Renal cortical epithelial cell (primary cell): ENCODE measurements at places on chromosomes 3 and 15.

DNA sequence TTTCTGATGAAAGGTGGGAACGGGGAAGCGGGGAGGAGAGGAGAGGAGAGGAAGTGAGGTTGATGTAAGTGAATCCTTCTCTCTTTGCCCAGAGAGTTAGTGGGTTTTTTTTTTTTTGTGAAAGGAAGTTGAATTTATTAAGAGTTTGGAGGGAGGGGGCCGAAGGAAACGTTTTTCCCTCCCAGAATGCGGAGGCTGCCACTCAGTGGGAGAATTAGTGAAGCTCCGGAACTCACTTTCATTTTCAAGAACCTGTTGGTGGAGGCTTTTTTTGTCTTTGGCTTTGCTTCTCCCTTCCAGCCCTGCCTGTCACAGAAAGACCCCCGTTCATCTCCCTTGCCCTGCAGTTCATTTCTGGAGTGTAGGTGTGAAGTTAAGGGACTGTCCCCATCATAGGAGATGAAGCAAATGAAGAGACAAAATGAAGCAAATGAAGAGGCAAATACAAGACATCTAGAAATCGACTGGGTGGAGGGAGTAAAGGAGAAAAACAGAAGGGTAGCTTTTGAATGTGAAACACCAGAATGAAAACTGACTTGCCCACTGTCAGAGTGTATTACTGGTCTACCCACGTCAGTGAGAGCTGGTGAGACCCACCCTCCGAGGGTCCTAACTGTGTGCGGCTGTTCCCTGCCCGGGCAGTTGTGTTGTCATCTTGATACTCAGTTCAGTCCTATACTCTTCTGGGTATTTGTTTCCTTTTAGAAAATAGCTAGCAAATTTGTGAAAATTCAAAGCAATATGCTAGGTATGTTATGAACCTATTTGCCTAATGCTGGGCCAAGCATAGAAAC lies 91.5 kb downstream of the ITPR1 start:
- peak; percentile 27 for DNase-seq

- DNase-seq, result no peak
Measured at GRCh38 chr15:74209997-74210671, 7.5 kb upstream of the STRA6 start.

DNA sequence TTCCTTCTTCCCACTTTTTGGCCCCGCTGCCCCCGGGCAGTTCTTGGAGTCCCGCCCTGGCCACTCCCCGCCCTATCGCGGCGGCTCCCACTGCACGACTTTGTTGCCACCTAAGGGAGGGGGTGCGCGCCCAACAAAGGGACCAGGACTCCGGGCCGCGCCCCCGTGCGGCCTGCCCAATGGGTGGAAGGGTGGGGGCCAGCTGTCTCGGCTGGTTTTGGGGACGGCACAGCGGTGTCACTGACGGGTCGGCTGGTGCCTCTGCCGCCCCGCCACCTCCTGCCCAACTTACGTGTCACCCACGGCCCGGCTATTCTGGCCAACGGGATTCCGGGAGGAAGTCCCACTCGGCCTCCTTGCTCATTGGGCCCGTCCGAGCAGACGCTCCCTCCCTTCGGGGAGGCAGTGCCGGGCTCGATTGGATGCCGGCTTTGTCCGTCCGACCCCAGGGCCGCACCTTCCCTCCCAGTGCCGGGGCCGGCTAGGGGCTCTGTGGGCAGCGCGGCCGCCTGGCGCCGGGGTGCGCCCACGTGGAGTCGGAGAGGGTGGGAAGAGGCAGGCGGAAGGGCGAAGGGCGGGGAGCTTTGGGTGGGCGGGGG lies at the start of gene GOLIM4:
TSS of gene GOLIM4 (minus strand) at position 314 of the 599 bp plus-strand sequence. CDS start 639 bp downstream, outside the sequence.
- peak; percentile 90 for DNase-seq

DNA sequence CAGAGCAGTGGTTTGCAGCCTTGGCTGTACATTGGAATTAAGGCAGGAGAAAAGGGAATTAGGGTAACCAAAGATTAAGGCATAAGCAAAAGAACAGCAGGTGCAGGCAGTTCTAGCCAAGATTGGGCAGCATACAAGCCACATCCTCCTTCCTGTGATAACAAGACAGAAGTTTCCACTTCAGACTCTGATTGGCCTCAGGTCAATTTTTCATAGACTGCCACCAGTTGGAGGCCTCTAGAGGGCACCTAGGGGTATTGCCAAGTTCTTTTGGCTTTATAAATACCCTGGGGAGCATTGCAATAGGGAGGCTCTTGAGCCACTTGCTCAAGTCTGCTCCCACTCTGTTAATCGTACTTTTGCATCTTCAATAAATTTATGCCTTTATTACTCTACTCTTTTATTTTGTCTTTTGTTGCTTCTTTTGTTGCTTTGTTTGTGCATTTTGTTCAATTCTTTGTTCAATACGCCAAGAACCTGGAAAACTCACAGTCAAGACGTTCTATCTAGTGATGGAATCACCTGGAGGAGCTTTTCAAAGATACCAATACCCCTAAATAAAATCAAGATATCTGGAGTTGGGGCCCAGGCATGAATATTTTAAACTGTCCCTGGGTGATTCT lies 32.2 kb upstream of the FMN1 start:
- DNase-seq, result peak; percentile 79

GRCh38 chr3:72655723-72656122 lies 192.5 kb downstream of the SHQ1 start:
- DNase-seq, result no peak

DNA sequence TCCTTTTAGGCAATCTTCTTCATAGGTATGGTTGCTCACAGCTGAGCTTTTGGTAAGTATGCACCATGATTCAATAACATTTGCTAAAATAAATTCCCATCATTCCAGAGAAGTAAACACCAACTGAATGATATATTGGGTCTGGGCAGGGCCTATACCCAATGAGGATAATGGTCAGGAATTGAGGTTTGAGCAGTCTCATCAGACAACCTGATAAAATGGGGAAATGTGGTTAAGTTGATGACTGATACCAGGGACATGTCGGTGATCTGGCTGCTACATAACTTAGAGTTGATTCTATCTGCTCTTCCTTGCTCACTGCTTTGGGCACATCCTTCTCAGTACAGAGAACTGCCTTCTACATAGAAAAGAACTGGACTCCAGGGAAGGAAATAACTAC lies 92.9 kb downstream of the GPR156 start:
- DNase-seq, result no peak

DNA sequence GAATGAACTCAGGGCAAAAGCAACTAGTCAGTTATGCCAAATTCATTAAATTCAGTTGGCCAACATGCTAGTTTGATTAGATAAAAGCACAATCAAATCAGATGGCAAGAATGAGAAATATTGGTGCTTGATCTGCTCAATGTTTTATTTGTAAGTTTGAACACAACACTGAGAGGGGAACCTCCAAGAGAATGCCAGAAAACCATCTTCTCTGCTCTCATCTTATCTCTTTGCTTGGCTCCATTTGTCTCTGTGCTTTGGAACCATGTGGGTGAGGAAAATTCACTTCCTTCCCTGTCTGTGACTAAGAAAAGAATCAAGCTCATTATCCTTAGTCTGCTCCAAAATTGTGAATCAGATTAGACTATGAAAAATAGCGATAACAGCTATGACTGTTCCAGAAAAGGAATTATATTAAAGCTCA lies 43.6 kb upstream of the DCBLD2 start:
- no peak for DNase-seq

- no peak for DNase-seq
Measured at GRCh38 chr3:108401836-108402235, 105.5 kb downstream of the HHLA2 start.

- no peak for DNase-seq
Measured at GRCh38 chr3:57163751-57164150, 1.4 kb downstream of the IL17RD start.

DNA sequence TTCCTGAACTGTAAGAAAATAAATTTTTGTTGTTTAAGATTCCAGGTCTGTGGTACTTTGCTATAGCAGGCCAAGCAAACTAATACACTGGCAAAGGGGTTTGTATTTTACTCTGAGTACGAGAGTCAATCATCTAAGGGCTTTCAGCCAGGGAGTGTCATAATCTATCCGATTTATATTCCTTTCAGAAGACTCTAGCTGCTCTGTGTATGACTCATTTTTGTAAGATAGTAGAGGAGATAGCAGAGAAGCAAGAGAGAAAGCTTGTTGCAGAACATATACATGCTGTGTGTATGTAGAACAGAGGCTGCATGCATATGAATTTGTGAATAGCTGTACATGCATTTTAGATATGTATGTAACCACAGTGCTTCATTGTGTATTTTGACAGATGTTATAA lies 577.9 kb upstream of the EPHA6 start:
- no peak for DNase-seq

DNA sequence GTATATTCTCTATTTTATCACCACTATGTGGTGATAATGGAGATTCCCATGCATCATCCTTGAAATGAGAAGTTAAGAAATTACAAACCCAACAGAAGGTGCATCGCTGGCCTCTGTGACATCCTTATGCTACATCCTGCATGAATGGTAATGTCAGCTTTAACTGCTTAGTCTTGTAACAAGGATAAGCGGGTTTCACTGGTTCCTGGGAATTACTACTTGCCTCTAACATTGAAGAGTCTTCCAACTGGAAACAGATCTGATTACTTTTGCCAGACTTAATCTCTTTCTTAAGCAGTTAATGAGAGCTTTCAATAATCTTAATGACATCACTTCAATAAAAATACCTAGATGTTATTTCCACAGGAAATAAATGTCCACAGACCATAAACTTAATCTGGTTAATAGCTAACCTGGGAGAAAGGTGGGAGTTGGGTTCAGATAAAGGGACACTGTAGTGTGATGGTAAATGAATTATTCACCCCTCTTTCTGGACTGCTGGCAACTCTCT lies 44.0 kb downstream of the FMN1 start:
- peak; percentile 92 for DNase-seq

DNA sequence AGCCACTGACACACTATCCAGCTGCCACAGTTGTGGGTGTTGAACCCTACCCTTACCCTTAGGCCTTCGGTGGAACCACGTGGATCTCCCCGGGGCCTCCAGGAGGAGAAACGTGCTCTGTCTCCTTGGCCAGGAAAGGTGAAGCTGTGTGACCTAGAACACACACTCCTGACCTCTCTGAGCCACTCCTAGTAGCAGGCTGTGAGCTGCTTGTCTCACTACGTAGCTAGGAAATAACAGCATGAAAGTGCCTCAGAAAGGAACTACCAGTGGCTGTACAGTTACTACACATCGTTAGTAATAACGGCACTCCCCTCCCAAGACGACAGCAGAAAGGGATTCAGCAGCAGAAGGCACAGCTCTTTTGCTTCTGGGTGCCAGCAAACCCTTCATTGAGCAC lies 36.2 kb upstream of the SLC6A6 start:
- DNase-seq, result no peak

- DNase-seq, result no peak
Measured at GRCh38 chr15:43516801-43517353, 531 bp upstream of the MAP1A start.

GRCh38 chr15:96505014-96505413 lies 174.5 kb downstream of the NR2F2 start:
- no peak for DNase-seq

DNA sequence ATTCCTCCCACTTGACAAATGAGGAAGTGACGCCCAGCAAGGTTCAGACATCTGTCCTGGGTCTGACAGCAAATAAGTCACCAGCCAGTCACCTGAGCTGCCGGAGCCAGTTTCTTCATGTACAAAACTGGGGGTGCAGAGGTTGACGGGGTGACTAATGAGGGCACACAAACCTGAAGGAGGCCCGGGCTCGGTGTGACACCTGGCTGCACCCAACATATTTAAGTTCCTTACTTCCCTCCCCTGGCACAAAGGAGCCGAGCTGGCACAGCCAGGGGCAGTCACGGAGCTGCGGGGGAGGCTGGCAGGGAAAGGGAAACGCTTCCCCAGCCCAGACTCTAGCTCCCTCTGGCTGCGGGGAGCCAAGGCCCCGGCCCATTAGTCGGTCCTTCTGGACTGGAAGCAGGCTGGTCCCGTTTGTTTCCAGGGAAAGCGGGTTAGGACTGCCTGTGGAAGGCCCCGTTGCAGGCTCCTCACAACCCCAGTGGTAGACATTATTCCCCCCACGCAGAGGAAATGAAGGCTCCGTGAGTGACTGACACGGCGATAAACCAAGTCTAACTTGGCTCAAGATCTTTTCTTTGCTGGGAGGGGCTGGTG lies 2.3 kb downstream of the FBXL22 start:
- peak; percentile 50 for DNase-seq

DNA sequence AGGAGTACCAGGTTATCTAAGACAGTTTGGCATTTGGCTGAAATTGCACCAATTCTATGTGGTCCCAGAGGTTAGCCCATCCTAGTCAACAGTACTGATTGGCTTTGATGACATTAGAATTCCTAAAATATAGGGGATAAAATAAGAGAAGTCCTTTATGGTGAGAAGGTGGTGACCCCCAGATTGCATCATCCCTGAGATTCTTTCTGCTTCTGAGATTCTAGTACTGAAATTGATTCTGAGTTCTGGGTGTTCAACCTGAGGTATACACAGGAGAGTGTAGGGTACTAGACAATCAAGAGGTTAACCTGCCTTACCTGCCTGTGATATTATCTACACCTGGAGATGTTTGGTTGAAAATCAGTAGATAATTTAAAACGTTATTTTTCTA lies 140.9 kb upstream of the MRPS22 start:
- DNase-seq, result no peak

DNA sequence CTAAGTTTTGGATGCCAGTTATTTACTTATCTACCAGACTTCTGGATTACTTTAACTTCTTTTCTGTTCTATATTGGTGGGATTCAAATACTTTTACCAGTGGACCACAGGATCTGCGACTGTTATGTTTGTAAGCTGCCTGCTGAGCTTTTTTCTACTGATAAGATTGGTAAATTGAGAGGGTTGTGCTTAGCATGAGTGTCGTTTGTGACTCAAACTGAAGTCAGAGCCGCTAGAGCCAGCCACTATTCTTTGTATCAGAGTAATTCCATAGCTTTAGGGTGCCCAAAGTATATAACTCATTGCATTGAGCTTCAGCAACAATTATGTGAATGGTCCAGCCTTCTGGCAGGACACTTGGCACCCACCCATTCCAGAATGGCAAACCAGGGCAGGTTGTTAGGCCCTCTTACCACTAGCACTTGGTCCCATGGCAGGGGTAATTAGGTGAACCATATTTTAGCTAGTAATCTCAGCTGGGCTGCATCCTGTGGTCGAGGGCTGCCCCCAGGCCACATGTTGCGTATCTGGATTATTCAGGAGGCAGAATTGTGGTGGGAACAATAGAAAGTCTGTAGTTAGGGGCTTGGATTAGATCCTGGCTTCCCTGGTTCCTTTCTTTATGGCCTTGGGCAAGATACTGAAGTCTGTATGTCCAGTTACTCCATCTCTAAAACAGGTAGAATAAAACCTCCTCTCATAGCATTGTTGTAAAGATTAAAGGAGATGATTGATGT lies 6.0 kb downstream of the PLCL2 start:
- no peak for DNase-seq

DNA sequence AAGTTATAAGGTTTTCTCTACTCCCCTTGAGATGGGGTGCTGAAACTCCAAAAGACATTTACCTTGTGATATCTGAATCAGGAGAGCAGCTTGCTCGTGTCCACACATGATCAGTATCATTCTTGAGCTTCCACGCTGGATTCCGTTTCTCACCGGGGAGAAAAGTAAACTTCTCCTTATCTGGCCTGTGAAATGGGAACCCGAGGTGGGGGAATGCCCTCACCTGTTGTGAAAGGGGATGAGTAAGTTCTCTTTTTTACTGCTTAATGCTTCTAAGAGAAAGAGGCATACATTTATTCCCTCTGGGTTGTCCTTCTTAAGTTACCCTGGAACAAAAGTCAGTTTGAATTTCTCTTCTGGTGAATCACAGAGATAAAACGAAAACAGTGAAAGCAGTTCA lies 440.5 kb upstream of the ADAMTS9 start:
- DNase-seq, result peak; percentile 2

GRCh38 chr3:9581742-9582141 lies 28.1 kb upstream of the LHFPL4 start:
- DNase-seq, result no peak
